Upper lobe of right lung (tissue), 1 donor: ENCODE measurements at places on chromosomes 2 and 18. TPM values are rescaled to one million over a fixed set of nuclear protein-coding genes. Genes with fewer than 3 reads are reported as not detected.

DNA sequence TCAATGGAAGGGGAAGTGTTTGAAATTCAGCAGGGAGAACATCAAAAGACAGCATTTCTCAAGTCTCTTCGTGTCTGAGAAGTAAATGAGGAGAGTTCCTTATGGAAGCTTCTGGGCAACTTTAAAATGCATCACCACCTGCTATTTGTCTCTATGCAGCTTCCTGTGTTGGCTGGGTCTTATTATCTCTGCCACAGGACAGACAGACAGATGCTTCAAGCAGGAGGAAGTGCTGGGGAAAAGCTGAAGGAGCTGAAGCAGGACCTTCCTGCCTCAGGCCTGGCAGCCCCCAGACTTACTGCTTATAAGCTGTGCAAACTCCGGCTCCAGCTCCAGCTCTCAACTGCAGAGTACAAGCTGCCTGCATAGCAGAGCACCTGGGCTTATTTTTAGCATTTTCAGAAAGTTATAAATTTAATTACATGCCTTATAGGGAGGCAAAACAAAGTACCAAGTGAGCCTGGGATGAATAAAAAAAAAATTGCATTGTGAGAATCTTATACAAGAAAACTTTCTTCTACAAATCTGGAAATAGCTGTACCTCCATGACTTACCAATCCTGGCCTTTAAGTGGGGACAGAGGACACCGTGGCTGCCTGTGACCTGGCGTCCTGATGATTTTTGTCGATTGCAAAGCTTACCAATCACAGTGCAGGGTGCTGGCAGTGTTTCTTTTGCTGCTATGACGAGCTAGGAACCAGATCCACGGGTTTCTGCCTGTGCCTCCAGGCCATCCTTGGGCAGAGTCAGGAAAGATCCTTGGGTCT lies 206.3 kb downstream of the SEPTIN10 start:
- H3K36me3 ChIP-seq, result no peaks in the 10 kb centered on the region
- no peaks in the 10 kb centered on the region for H3K27me3 ChIP-seq
- no peak overlapping the region for H3K27ac ChIP-seq

- DNase-seq, result no peak
- H3K27me3 ChIP-seq, result no peaks in the 10 kb centered on the region
- H3K27ac ChIP-seq, result no peak overlapping the region
Measured at GRCh38 chr2:42756150-42756775, 7.7 kb downstream of the OXER1 start.

DNA sequence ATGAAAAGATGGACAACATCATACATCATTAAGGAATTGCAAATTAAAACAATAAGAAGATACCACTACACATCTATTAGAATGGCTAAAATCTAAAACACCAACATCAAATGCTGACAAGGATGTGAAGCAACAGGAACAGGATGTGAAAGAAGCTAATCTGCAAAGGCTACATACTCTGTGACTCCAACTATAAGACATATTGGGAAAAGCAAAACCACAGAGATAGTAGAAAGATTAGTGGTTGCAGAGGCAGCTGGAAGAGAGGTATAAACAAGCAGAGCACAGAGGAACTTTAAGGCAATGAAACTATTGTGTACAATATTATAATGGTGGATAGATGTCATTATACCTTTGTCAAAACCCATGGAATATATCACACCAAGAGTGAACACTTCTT lies 393.7 kb upstream of the RAB6C start:
- DNase-seq, result no peak
- no peaks in the 10 kb centered on the region for H3K4me1 ChIP-seq
- H3K4me3 ChIP-seq, result no peak overlapping the region
- peaks cover 5% of the 10 kb centered on the region for H3K27me3 ChIP-seq
- H3K27ac ChIP-seq, result no peak overlapping the region
- no peaks in the 10 kb centered on the region for H3K36me3 ChIP-seq

DNA sequence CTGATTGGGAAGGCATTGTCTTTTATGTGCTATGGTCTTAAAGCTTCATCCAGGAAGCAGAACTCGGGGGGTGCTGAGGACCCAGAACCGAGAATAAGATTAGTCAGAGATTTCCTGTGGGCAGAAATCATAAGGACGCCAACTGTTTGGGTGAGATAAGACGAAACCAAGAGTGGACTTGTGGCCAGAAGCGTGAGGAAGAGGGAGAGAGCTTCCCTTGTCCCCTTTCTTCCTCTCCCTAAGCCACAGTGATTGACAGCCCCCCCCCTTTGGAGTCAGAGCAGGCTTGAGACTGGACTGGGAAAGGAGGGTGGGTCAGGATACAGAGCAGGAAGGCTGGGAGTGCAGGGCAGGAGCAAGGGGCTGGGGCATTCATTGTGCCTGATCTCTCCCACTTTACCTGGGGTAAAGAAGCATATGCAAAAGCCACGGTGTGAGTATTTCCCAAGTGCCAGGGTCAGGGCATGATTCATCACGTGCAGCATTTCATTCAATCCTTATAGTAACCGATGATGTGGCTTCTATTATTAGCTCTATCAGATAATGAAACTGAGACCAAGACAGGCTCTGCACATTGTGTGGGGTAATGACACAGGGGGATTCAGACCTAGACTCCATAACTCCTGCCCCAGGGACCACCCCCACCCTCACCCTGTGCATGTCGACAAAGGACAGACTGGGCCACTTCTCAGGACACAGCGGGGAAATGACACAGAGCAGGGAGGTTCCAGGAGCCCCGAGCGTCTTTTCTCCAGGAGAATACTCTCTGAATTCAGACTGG lies 3.0 kb upstream of the IL1RN start:
- no peak overlapping the region for H3K27ac ChIP-seq
- no peak for DNase-seq
- no peak overlapping the region for H3K4me3 ChIP-seq
- H3K4me1 ChIP-seq, result peaks cover 8% of the 10 kb centered on the region
- no peaks in the 10 kb centered on the region for H3K36me3 ChIP-seq
- H3K27me3 ChIP-seq, result no peaks in the 10 kb centered on the region

- no peak overlapping the region for H3K4me3 ChIP-seq
- peaks cover 11% of the 10 kb centered on the region for H3K4me1 ChIP-seq
- no peak for DNase-seq
- H3K36me3 ChIP-seq, result no peaks in the 10 kb centered on the region
- H3K27ac ChIP-seq, result no peak overlapping the region
Measured at GRCh38 chr2:24482251-24482971, 8.6 kb upstream of the NCOA1 start.

DNA sequence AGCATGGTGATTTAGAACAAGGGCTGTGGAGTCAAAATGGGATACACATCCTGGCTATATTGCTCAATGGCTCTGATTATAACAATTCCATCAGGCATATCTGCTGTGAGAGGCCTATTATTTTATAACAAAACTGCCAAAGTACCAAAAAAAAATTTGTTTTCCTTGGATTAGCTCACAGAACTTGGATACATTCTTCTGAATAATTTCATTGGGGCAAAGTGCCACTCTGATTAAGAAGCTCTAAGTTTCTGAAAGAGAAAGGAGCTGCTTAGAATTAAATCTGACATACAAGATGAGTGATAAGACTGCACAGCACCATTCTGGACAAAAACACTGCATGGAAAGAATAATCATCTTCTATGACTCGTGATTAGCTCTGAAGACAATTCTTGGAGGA lies 85.7 kb downstream of the SMC6 start:
- no peak overlapping the region for H3K27ac ChIP-seq
- DNase-seq, result no peak
- H3K4me3 ChIP-seq, result no peak overlapping the region
- H3K36me3 ChIP-seq, result peaks cover 54% of the 10 kb centered on the region

- no peaks in the 10 kb centered on the region for H3K36me3 ChIP-seq
- H3K27me3 ChIP-seq, result no peaks in the 10 kb centered on the region
- H3K27ac ChIP-seq, result no peak overlapping the region
- no peak overlapping the region for H3K4me3 ChIP-seq
- H3K4me1 ChIP-seq, result no peaks in the 10 kb centered on the region
Measured at GRCh38 chr2:141519906-141520305, 610.9 kb downstream of the LRP1B start.

DNA sequence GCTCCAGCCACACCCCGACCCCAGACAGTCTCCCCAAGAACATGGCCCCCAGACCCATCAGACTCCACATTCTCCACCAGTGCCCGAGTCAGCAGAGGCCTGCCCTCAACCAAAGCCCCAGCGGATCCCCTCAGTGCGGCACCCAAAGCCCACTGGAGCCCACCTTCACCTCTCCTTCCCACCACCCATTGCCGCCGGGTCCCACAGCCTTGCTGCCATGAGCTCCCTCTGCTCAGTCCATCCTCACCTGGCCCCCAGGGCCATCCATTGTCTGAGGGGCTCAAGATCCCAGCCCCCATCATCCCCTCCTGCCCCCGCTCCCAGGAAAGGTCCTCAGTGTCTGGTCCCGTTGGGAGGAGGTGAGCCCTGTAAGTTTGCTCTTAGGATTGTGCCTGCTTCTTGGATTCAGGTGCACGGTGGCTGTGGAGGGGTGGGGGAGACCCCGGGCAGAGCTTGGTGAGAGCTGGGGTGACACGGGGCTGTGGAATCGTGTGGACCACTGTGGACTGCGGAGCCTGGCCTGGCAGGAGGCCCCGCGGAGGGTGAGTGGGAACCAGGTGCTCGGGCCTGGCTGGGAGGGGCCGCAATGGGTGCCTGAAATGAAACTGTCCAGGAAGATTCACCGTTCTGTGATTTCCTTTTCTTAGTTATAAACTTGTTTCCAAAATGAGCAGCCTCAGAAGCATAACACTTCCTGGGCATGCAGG lies 32.7 kb upstream of the GPC1 start:
- peaks cover 8% of the 10 kb centered on the region for H3K27me3 ChIP-seq
- no peaks in the 10 kb centered on the region for H3K4me1 ChIP-seq
- no peak overlapping the region for H3K27ac ChIP-seq
- peak; percentile 48 for DNase-seq
- H3K4me3 ChIP-seq, result no peak overlapping the region
- no peaks in the 10 kb centered on the region for H3K36me3 ChIP-seq

GRCh38 chr18:11976315-11977152 lies 4.8 kb upstream of the IMPA2 start:
- DNase-seq, result no peak
- H3K36me3 ChIP-seq, result no peaks in the 10 kb centered on the region
- H3K4me1 ChIP-seq, result peaks cover 7% of the 10 kb centered on the region
- H3K27me3 ChIP-seq, result no peaks in the 10 kb centered on the region
- H3K27ac ChIP-seq, result no peak overlapping the region
- no peak overlapping the region for H3K4me3 ChIP-seq

DNA sequence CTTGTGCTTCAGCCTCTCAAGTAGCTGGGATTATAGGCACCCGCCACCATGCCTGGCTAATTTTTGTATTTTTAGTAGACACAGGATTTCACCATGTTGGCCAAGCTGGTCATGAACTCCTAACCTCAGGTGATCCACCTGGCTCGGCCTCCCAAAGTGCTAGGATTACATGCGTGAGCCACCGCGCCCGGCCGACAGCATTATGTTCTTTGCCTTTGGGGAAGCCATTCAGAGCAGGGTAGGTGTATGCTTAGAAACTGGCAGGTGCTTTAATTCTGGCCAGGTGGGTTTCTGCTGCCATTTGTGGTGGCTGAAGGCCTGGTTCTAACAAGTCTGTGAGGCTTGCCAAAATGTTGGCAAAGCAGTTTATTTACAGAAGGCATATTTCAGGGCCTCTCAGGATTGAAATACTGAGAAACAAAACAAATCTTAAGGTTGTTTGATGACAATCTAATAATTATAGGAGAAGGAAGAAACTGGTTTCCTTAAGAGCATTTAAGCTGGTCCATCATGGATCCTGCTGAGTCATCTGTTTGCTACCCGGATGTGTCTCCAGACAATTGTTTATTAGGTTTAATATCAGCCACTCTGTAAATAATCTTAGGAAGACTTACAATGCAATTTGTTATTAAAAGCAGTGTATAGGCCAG lies 16.0 kb downstream of the SLC20A1 start:
- no peaks in the 10 kb centered on the region for H3K27me3 ChIP-seq
- H3K4me3 ChIP-seq, result no peak overlapping the region
- no peak overlapping the region for H3K27ac ChIP-seq
- peaks cover 84% of the 10 kb centered on the region for H3K36me3 ChIP-seq
- H3K4me1 ChIP-seq, result peaks cover 11% of the 10 kb centered on the region

DNA sequence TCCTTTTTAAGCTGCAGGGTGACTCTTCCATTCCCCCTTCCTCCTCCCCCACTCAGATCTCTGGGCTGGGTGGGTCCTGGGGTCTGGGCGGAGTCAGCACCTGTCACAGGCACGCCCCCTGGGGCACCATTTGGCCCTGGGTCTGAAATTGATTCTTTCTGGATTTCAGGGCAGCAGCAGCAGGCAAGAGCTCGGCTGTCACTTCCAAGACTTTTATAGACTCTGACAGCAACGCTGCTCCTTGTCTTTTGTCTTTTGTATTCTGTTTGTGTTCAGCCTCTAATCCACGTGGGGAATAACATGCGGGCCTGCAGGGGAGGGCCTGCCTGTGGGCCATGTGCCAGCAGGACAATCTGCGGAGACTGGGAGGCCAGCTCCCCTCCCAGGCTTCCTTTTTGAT lies 3.9 kb downstream of the BOD1L2 start:
- H3K4me3 ChIP-seq, result no peak overlapping the region
- no peak for DNase-seq
- H3K27ac ChIP-seq, result no peak overlapping the region
- no peaks in the 10 kb centered on the region for H3K36me3 ChIP-seq
- H3K27me3 ChIP-seq, result peaks cover 3% of the 10 kb centered on the region

GRCh38 chr18:22286585-22286984 lies 117.2 kb downstream of the GATA6 start:
- H3K4me3 ChIP-seq, result no peak overlapping the region
- no peaks in the 10 kb centered on the region for H3K36me3 ChIP-seq
- peak; percentile 71 for DNase-seq
- no peak overlapping the region for H3K27ac ChIP-seq

GRCh38 chr18:32695534-32695933 lies 77.3 kb downstream of the KLHL14 start:
- H3K27me3 ChIP-seq, result no peaks in the 10 kb centered on the region
- H3K27ac ChIP-seq, result no peak overlapping the region
- H3K4me3 ChIP-seq, result no peak overlapping the region
- DNase-seq, result no peak
- H3K4me1 ChIP-seq, result no peaks in the 10 kb centered on the region
- no peaks in the 10 kb centered on the region for H3K36me3 ChIP-seq

Gene PDE1A
- 6.3 TPM for total RNA-seq

Gene ADRA2B
- 0.14 TPM for total RNA-seq

Gene SIX2
- not detected for total RNA-seq

Gene POTEJ
- total RNA-seq, result not detected

Gene HRH4
- 1.7 TPM for total RNA-seq

Gene OR6B2
- not detected for total RNA-seq
